ENCODE measurements at places on chromosomes 3 and 15. TPM values are rescaled to one million over a fixed set of nuclear protein-coding genes. Genes with fewer than 3 reads are reported as not detected.

- no peak for DNase-seq
These were observed 50.0 kb downstream of the DHX30 start for GRCh38 chr3:47852604-47853602.

DNA sequence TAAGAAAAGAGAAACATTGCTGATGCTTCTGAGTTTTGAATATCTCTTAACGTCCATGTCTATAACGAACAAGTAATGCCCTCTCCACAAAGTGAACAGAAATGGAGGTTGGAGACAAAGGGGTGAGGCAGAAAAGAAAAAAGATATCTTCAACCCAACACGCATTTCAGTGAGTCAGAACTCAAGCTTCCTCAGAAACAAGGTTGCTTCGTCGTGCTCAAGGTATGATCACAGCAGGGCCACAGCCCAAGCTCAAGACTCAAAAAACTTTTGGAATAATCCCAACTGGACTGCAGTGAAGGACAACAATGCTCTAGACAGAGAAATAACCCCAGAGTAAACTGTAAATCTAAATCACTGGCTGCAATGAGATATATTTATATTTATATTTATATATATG is 18.9 kb downstream of the WNT5A start:
- DNase-seq, result no peak

DNA sequence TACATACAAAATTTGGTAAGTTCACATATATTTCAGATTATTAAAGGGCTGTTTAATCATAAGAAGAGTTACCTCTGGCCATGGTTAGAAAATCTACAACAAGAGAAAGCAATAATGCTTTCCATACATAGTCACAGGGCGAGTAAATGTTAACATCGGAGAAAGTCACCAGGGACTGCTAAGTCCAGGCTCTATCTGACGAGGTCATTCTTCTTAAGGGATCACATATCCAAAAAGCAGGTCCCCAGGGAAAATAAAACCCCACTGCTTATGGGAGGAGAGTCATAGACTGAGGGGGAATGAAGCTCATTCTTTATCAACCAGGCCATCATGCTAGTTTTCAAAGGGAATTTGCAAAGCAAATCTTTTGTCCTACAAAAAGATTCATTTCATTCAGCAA is 3.1 kb downstream of the PCYT1A start:
- DNase-seq, result no peak

ZNF80 gene
- total RNA-seq, result 2.5 TPM

DNA sequence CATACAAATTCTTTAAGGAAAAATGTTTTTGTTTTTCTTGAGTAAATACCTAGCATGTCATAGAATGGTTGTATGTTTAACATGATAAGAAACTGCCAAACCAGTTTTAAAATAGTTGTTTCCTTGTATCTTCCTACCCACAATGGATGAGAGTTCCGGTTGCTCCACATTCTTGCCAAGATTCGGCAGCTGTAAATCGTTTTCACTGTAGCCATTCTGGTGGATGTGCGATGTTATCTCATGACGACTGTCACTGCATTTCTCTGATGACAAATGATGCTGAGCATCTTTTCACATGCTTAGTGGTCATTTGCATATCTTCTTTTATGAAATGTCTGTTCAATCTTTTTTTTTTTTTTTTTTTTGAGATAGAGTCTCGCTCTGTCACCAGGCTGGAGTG is 36.6 kb upstream of the SH3GL3 start:
- no peak for DNase-seq

PLSCR2 gene
- total RNA-seq, result 0.31 TPM

DNA sequence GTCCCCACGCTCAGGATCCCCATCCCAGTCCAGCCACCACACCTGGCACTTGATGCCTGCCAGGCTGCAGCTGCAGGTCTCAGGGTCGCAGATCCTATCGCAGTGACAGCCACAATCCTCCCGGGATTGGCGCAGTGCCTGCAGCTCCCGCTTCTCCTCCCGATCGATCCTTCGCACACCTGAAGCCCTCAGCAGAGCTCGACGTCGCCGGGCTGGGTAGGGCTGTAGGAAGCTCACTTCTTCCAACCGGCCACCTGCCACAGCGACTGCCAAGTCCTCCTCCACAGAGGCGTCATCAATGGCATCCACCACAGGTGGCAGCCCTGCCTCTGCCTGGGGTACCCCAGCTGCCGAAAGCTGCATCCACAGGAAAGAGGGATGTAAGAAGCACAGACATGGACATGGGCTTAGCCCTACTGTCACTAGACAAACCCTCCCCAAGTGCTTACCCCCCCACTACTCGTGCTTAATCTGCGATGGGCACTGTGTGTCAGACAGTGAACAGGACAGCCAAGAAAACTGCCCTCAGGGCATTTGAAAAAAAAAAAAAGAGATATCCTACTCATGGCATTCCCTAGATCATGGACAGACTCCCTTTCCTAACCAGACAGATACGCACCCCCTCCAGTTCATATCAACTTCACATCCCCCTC is 9.2 kb downstream of the CSRNP1 start:
- DNase-seq, result no peak

VEPH1 gene
- not detected for total RNA-seq

GRCh38 chr15:78216276-78217104 is 17.9 kb downstream of the ACSBG1 start:
- DNase-seq, result no peak

RBM5 gene
- total RNA-seq, result 402 TPM

DNA sequence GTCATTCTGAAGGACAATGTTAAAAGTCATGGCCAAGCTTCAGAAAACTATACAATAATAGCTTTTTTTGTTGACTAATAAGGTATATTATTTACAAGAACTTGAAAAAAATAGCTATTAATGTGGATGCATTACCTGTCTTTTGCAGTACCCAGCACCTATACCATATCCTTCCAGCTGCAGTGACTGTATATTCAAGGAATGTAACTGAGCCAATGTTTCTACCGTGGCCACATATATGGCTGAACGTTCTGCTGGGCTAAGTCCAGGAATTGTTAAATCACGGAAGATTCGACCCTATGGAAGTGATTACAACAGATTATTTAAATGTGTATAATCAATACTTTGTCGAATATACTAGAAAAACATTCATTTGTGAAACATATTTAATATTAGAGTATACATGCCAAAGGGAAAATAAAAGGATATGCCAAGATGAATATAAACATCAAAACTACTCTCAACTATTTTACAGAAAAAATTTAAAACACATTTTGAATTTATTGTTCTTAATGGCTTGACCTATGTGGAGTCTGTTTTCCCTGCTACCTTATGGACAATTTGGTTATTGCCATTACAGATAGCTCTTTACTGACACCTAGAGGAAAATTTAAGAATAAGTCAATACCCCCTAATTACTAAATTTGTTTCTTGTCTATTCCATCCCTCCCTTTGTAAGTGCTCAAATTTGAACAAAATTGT is 17.6 kb downstream of the ACAD11 start:
- no peak for DNase-seq

DNA sequence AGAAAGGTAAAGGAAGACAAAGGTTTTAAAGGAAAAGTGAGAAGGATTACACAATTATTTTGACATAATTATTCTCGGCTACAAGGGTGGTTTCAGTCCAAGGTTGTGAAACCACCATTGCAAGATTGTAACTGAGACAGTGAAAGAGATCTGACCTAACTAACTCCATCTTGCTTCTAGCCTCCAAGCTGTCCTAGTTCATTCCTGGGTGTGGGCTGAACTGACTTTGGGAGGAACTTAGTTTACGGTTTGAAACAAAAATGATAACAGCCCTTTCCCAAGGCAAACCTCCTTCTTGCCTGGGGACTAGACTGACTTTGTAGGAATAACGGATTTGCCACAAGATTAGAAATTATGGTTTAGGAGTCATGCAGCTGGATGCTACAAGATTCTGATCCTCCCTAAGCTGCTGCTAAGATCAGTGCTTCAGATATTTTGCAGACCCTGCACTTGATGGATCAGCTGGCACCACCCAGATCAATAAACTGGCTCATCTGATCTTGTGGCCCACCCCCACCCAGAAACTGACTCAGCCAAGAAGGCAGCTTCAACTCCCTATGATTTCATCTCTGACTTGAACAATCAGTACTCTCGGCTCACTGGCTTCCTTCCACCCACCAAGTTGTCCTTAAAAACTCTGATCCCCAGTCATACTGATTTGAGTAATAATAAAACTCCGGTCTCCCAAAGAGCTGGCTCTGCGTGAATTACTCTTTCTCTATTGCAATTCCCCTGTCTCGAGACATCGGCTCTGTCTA is 57.7 kb upstream of the AADACL2 start:
- no peak for DNase-seq

- DNase-seq, result no peak
These were observed 226.6 kb downstream of the GREM1 start for GRCh38 chr15:32944431-32944830.

DNA sequence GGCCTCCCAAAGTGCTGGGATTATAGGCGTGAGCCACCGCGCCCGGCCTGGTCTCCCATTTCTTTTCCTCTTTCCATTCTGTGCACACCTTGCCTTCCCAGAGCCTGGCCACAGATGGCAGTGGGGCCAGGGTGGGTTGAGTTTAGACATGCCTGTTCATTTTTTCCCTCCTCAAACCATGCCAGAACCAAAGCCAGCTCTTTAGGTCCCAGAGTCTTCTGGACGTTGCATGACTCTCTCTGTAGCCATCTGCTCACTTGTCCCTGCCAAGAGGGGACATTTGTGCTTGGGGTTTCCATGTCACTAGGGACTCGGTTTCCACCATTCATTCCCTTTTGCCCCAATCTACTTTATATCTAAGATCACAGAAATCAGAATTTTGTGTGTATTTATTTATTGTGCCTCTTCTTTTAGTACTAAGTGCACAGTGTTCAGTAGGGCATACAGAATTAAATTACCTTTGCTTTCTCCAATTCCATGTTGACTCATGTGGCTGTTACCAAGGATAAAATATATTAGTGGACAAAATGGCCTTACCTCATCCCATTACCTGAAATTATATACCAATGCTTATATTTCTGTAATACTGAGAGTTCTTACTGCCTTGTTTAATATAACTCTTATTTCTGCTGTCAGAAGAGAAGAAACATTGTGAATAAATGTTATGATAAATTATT is 49.6 kb downstream of the USP13 start:
- no peak for DNase-seq

DNA sequence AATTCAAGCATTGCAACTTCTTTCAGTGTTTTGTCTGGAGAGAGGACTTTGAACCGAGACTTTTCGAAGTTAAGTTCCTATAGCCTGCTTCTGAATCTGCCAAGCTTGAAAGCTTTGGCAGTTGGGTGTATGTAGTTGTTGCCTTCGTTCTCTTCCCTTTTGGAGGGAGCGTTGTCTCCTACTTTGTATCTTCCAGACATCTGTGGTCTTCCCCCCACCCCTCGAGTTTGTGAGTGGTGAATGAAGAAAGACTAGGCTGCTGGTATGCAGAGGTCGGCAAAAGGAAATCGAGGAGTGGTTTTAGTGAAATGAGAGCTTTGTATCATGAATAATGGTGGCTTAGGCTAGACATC is 1.3 kb downstream of the CTNNB1 start:
- DNase-seq, result peak; percentile 3

DNA sequence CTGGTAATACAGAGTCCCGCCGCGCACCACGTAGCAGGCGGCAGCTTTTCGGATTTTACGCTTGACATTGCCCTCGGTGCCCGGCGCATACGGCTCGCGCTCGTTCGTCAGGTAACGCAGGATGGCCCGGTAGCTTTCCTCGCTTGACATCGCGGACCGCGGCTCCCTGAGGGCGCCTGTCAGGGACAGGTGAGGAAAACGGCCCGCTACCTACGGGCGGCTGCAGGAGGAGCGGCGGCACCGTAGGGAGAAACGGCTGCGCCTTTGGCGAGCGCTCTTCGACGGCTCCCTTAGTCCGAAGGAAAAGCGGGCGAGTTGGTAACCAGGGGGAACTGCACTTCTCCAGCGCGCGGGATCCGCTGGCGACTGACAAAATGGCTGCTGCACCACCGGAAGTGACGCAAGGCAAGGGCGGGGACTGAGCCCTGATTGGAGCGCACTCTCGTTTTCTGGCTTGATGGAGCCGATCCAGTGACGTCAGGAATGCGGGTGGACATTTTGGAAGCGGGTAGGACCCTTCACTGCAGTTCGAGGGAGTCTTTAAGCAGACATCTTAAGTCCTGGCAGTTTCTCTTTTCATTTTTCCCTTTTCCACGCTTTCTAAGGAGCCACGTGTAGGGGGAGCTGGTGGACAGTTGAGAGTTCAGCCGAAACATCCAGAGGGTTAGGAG is at the start of gene ZBTB11:
ZBTB11 (minus strand) TSS at position 368 of the 671 bp plus-strand sequence; CDS start at position 150, 218 bp downstream.
- peak; percentile 100 for DNase-seq

SHC4 gene
- total RNA-seq, result not detected

MUSTN1 gene
- not detected for total RNA-seq

- no peak for DNase-seq
These were observed 28.8 kb downstream of the CGNL1 start for GRCh38 chr15:57405133-57405532.

SLC51B gene
- total RNA-seq, result not detected

GRCh38 chr3:2595486-2595885 is 496.8 kb downstream of the CNTN4 start:
- no peak for DNase-seq

DNA sequence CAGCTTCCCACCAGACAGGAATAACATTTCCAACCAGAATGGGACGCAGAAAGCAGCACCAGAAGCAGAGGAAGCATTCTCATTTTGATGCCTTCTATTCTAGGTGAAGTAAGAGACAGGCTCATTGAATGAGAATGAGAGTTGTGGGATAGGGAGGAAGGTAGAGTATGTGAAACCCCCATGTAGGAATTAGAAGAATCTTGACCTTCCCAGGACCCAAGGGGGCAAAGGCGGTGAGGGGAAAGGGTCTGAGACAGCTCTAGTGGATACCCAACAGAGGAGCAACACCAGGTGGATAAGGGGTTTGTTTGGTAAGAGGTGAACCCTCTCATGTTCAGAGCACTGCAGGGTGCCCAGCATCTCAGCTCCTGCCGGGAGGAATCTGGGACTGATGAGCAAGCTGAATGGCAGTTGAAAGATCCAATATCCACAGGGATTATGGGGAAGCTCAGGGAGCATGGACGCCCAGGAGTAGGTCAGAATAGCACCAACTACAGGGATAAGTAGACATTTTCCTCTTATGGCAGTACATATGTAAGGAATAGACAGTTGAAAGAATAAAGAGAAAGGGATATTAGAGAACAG is 77.0 kb downstream of the PLCL2 start:
- no peak for DNase-seq

DNA sequence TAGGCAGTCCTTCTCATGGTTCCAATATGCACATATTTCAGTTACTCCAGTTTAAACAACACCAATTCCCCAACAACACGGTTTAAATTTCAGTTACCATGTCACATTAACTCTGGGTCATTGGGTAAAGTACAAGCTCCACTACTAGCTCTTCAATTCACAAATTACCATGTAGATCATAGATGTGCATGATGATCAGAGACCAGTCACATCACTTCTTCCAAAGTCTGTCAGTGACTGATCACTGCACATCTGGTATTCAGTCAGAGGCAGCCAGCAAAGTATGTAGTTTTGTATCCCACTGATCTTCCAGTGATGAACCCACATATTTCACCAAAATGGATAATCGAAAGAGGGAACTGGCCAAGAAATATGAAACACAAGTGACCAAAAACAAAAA is 978.4 kb upstream of the CFAP20DC start:
- DNase-seq, result no peak

DNA sequence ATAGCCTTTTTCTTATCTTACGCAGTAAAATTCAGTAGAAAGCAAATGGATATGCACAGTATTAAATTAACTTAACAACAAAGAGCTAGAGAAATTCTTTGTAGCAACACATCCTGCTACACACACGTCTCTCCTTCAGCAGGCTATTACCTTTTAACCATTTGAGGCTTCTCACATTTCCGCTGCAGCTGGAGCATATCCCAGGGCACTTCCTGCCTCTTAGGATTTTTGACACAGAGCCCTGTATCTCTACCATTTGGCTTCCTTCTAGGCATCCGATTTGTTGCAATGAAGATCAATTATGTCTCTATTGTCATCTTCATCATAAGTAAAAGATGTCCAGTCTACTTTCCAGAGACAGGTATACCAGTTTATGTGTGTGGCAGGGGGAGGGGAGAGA is 292.4 kb upstream of the CBLB start:
- no peak for DNase-seq

PARP16 gene
- 23.7 TPM for total RNA-seq
